ENCODE measurements at places on chromosomes 3 and 15.
A peak's percentile ranks its signal among the peaks of the same experiment; 100 is the strongest.

- DNase-seq: no peak
Observed at GRCh38 chr15:33701304-33701696, 267.0 kb upstream of the CHRM5 start.

- no peak for DNase-seq
Observed at GRCh38 chr15:25799906-25800700, 63.0 kb downstream of the ATP10A start.

DNA sequence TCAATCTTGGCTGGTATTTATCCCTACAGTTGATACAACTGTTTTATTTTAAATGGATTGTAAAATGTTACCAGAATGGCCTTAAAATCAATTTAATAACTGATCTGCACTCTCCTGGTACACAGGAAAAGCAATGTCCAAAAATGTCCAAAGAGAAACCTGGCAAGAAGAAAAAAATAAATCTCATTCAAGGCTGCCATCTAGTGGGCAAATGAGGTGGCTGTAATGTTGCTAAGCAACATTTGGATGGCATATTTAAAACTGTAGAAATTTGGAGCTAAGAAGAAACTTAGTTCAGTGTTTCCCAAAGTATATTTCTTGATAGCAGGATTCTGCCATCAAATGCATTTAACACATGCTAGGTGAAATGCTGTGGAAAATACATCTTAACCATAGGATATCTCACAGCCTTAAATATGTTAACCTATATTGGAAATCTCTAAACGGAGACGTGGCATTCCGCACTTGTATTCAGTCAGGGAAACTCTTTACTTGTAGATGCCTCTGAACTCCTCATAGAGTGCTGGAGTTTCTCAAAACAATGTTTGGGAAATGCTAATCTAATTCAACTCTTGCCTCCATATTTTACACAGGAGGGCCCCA is 216.8 kb downstream of the ERC2 start:
- DNase-seq: peak; percentile 44

- DNase-seq: no peak
Observed at GRCh38 chr3:123739754-123740153, 144.4 kb downstream of the MYLK start.

GRCh38 chr15:70091726-70092463 is 5.8 kb downstream of the TLE3 start:
- peak; percentile 67 for DNase-seq

- DNase-seq: peak; percentile 32
Observed at GRCh38 chr3:56347219-56347871, 120.9 kb downstream of the ERC2 start.

- no peak for DNase-seq
Observed at GRCh38 chr3:194231929-194232832, 96.2 kb downstream of the HES1 start.

GRCh38 chr3:128714887-128715491 is 11.0 kb upstream of the RAB7A start:
- DNase-seq: no peak

DNA sequence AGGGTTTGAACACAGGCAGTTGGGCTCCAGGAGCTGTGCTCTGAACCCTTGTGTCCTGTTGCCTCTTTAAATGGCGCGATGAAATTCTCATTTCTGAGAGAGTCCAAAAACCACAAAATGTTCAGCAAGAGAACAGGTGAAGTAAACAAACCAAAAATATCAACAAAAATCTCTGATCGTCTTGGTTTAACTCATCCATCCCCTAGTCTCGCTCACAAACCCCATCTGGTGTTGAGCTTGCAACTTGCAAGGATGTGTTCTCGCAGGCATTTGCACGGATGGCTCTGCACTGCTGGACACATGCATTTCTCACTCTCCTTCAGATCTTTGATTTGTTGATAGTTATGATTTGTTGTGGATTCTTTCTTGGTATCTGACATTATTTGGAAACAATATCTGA is 31.1 kb downstream of the FAH start:
- no peak for DNase-seq

GRCh38 chr3:64270142-64270865 is 45.0 kb upstream of the PRICKLE2 start:
- no peak for DNase-seq

GRCh38 chr3:40054568-40055222 is 245.3 kb downstream of the MYRIP start:
- DNase-seq: no peak

Measured in colonic mucosa (tissue), 4 donors.